ENCODE measurements at places on chromosomes 3 and 15.
A peak's percentile ranks its signal among the peaks of the same experiment; 100 is the strongest.

DNA sequence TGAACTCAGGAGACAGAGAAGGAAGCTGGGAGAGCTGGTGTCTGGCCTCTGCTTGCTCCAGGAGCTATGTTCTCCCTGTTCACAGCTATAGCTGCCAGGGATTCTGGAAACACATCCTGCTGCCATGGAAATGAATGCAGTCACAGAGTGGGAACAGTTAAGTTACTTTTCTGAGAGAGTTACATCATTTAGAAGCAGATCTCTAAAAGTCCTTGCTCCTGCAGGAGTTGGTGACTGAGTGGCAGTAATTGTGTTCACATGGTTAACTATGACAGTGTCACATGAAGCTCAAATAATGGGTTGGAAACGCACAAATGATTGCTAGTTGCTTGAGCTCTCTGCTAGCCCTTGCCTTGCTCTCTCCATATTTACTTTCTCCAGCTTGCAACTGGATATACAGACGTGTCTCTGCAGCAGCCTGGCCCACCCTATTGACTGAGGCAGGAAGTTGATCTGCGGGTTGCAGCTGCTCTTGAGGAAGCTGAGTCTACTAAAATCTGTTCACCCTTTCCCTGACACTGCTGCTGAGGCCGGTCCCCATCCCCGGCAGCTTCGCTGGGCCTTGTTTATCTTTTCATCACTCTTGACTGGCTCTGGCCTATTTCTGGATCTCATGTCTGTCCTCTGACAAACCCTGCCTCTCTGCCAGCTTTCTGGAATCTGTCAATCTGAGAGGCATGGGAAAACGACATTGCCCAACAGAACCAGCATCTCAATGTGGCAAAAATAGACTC, 16.7 kb upstream of the ISLR start:
- H3K27ac ChIP-seq: peak overlapping the region; percentile 78
- peaks cover 7% of the 10 kb centered on the region for H3K27me3 ChIP-seq
- DNase-seq: no peak
- H3K36me3 ChIP-seq: no peaks in the 10 kb centered on the region

- no peaks in the 10 kb centered on the region for H3K4me1 ChIP-seq
- no peak overlapping the region for H3K4me3 ChIP-seq
- no peaks in the 10 kb centered on the region for H3K36me3 ChIP-seq
- no peaks in the 10 kb centered on the region for H3K27me3 ChIP-seq
Observed at GRCh38 chr3:19539518-19540392, 391.4 kb downstream of the KCNH8 start.

DNA sequence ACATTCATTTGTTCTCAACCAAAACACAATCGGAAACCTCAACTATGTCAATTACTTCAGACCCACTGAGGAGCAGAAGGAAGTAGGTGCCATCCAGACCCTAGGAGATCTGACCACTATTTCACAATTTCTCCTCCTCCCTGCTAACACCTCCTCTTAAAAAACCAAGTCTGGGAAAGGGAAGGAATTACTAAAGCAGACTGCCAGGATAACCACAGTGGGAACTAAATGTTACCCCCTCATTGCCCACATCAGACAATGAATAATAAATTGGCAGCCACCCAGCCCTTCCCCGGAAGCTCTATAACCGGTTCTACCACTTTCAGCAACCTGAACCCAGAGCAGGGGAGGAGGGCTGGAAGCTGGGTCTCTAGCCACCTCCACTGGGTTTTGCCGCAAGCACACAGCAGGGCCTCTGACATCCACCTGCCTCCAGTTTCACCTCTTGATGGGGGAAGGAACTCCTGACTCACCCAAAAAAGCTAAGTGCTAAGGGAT, 17.6 kb downstream of the C15orf62 start:
- H3K27me3 ChIP-seq: peaks cover 3% of the 10 kb centered on the region
- DNase-seq: no peak
- peaks cover 12% of the 10 kb centered on the region for H3K4me1 ChIP-seq
- H3K36me3 ChIP-seq: peaks cover 8% of the 10 kb centered on the region
- H3K27ac ChIP-seq: no peak overlapping the region

GRCh38 chr3:45606991-45607712, 12.6 kb downstream of the LIMD1 start:
- H3K27me3 ChIP-seq: no peaks in the 10 kb centered on the region
- peaks cover 9% of the 10 kb centered on the region for H3K36me3 ChIP-seq
- peaks cover 16% of the 10 kb centered on the region for H3K4me1 ChIP-seq
- H3K27ac ChIP-seq: peak overlapping the region; percentile 57
- H3K4me3 ChIP-seq: no peak overlapping the region

GRCh38 chr3:101179637-101180036, 140.7 kb downstream of the IMPG2 start:
- no peaks in the 10 kb centered on the region for H3K4me1 ChIP-seq
- no peaks in the 10 kb centered on the region for H3K36me3 ChIP-seq
- peaks cover 7% of the 10 kb centered on the region for H3K27me3 ChIP-seq
- no peak overlapping the region for H3K4me3 ChIP-seq
